BJ (cell line): ENCODE measurements at places on chromosomes 1 and 21.

- no peak for DNase-seq
Observed at GRCh38 chr1:116288201-116288598, 84.8 kb upstream of the ATP1A1 start.

DNA sequence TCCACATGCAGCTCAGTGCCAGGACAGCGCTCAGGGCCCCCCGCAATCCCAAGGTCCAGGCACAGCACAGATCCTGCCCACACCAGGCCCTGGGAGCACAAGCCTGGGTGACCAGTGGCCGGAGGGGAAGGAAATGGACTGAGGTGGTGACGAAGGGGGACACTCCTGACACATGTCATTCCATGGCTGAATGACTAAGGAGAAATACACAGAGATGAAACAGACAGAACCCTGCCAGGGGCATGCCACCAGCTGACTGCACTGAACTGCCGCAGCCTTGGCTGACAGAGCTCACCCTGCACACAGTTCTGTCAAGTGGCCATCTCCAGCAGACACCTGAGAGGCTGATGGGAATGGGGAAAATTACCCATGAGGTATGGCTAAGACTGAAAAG is 56.1 kb downstream of the HSF2BP start:
- no peak for DNase-seq

DNA sequence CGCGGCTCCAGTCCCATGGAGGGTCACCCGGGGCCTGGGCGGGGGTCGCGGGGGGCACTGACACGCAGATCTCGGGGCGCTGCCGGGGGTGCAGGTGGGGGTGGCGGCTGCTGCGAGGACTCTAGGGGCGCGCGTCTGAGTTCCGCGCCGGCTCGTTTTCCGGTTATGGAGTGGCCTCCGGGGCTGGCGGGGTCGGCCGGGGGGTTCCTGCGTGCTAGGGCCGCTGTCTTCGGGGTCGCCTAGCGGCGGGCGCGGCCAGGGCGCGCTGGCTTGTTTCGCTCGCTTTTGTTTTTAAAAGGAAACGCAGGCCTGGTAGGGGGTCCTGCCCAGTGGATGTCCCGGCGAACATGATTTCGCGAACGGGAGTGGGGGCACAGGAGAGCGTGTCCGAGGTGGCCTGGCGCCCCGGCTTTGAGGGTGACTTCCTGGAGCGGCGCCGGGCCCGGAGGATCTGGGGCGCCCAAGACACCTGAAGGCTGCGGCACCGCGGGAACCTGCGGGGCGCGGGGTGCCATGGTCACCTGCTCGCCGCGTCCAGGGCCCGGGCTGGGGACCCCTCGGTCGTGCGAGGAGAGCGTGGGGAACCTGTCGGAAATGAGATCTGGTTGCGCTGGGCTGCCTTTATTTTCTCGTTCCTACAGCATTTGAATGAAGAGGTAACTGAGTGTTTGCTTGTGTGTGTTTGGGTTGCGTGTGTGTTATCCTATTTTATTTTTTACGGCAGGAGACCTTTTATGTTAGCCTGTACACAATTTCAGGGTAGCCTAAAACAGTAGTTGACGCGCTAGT is 618 bp downstream of the ETS2 start:
- no peak for DNase-seq

- DNase-seq: no peak
Observed at GRCh38 chr1:66300972-66301451, 232.9 kb upstream of the SGIP1 start.

DNA sequence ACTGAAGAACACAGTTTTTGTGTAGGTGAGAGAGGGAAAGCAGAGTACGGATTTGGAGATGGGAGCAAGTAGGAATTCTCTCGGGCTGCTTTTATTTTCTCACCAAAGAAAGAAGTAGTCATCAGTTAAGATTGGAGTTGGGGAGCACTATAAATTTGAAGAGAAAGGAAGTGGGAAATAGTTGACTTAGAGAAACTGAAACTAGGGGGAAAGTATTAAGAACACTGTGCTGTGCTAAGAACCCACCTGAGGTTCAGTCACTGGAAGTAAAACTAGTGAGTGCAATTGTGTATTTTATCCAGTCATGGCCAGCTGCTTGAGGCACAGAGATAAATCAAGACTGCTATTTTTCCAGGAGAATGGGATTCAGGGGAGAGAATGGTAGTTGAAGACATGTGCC is 37.4 kb downstream of the CLCC1 start:
- no peak for DNase-seq

- DNase-seq: no peak
Observed at GRCh38 chr1:2134266-2134620, 60.3 kb downstream of the FAAP20 start.
